ENCODE measurements at places on chromosomes 2 and 18.

GRCh38 chr2:72157871-72158771 is 10.5 kb upstream of the CYP26B1 start:
- no peak for DNase-seq

DNA sequence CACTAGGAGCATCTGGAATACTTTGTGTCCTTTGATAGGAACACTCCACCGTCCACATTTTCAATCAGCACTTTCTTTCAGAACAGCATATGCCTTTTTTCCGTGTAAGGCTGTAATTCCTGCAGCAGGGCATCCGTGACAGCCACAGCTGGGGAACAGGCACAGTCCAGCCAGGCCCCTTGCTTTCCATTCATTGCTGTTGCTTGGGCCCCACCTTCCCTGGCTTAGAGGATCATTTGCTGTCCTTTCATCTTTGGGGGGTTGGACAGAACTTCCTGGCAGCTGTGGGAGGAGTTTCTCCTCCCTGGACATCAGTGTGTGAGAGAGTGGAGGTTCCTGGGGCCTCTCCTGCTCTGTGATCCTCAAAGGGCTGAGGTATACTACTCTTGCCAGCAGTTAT is 49.7 kb upstream of the ITM2C start:
- no peak for DNase-seq

DNA sequence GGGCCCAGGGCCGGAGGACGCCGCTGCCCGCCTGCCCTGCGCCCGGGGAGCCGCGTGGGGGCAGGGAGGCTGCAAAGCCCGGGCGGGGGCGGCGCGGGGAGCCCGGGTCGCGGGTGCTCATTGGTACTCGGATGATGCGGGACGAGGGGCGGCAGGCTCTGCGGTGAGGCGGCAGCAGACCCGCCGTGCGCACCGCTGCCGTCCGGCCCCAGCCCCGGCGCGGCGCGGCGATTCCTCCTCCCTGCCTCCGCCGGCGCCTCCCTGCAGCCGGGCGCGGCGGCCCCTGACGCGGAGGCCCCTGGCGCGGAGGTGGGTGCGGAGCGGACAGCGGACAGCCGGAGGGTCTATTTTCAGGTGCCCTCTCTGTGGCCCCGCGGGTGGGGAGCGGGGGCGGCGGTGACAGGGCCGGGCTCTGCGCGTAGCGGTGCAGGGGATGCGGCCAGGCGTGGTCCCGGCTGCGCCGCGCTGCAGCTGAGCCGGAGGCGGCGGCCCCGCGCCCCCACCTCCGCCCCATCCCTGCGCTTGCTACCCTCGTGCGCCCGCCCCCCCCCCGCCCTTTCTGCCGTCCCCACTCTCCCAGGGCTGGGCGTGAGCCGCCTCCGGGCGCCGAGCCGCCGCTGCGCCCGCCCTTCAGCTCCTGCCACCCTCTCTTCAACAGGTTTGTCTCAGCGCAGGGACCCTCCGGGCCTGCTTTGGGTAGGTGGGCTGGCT is 640 bp downstream of the SPTBN1 start:
- DNase-seq, result peak; percentile 37

DNA sequence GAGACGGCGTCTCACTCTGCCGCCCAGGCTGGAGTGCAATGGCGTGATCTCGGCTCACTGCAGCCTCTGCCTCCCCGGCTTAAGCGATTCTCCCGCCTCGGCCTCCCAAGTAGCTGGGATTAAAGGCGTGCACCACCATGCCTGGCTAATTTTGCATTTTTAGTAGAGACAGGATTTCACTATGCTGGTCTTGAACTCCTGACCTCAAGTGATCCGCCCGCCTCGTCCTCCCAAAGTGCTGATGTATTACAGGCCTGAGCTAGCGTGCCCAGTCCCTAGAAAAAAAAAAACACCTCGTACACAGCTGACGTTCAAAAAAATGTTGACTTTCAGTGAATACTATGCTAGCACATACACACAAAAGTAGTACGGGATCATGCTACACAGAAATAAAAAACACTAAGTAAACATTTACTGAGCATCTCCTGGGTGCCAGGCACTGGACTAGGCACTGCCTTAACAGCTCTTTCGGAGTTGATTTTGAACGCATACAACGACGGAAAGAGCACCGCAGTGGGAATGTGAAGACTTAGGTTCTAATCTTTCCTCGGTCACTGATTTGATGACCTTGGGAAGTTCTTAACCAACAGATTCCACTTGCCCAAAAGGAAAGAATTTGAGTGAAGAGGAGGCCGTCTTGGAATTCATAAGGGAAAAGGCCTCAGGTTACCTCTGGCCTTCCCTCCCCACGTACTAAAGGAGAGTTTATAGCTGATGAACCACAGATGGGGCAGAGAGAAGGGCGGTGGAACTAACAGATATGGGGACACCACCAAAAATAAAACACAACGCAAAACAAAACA is 1.1 kb downstream of the DNAJC27 start:
- no peak for DNase-seq

GRCh38 chr2:96163415-96163767 is 18.2 kb upstream of the DUSP2 start:
- DNase-seq, result no peak

- no peak for DNase-seq
Observed at GRCh38 chr2:186533717-186534116, 47.7 kb downstream of the ZC3H15 start.

DNA sequence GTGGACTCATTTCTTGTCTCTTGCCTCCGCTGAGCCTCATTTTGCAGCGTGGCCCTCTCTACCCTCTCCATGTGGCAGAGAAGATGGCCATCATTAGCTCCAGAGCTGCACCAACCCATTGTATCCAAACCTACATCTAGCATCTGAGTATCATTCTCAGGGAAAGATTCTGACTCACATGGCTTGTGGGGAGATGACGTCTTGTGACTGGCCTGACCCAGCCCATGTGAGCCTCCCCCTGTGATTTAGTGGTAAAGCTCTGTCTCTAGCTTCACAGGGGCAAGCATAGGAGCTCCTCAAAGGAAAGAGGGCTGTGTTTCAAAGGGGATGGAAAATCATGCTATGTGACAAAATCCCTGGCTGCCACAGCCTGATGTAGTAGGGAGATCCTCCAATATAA is 87.4 kb upstream of the RBMS1 start:
- DNase-seq, result no peak

GRCh38 chr2:10269711-10270610 is 32.7 kb upstream of the HPCAL1 start:
- DNase-seq, result no peak

DNA sequence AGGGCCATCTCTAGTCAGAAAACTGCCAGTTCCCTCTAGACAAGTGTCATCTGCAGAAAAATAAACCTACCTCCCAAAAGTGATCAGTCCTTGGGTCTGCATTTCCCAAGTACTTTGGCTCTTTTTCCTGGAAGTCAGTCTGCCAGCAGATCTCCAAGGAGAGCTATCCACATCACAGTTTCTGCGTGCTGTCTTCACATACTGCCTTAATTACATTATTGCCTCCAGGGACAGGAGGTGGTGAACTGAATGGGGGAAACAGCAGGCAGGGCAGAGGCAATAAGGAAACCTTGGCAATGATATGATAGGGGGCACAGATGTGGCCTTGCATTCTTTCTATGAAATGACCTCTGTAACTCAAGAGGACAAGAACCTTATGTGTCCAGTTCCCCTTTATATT is 105.9 kb upstream of the SIX2 start:
- DNase-seq, result no peak

DNA sequence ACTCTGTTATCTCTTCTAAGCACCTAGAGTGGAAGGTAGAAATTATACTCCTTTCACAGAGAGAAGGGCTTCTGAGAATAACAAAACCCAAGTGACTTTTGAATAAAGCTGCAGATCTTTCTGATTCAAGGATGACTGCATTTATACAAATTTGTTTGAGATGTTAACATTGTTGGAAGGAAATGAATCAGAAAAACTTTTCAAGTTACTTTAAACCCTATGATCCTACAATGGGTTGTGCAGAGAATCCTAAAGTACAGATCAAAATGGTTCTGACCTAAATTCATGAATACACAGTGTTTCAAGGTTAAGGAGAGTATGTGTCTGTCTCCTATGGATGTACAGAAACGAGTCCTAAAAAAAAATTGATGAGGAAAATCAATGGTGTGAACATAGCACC is 1.8 kb downstream of the RFTN2 start:
- no peak for DNase-seq

GRCh38 chr2:119223521-119224390 is at the start of gene STEAP3:
Gene STEAP3, plus strand, starts transcription at chr2:119223834. Its CDS starts 7,179 bp downstream, at chr2:119231013.
- DNase-seq, result no peak

DNA sequence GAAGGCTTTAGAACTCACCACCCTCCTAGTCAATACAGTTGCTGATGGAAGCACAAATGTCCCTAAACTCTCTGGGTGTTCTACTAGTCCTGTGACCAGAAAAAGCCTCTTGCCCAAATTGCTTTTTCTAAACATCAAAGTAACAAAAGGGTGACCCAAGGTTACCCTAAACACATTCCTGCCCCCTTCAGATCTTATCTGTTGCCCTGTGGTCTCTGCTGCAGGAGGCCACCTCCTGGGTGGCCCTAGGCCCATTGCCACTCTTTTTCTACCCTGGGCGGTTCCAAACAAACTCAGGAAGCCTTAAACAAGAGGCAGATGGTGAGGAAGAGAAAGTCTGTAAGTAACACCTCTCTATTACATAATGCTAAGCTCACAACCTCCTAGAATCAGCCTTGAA is 3.3 kb downstream of the RNF152 start:
- DNase-seq, result no peak

DNA sequence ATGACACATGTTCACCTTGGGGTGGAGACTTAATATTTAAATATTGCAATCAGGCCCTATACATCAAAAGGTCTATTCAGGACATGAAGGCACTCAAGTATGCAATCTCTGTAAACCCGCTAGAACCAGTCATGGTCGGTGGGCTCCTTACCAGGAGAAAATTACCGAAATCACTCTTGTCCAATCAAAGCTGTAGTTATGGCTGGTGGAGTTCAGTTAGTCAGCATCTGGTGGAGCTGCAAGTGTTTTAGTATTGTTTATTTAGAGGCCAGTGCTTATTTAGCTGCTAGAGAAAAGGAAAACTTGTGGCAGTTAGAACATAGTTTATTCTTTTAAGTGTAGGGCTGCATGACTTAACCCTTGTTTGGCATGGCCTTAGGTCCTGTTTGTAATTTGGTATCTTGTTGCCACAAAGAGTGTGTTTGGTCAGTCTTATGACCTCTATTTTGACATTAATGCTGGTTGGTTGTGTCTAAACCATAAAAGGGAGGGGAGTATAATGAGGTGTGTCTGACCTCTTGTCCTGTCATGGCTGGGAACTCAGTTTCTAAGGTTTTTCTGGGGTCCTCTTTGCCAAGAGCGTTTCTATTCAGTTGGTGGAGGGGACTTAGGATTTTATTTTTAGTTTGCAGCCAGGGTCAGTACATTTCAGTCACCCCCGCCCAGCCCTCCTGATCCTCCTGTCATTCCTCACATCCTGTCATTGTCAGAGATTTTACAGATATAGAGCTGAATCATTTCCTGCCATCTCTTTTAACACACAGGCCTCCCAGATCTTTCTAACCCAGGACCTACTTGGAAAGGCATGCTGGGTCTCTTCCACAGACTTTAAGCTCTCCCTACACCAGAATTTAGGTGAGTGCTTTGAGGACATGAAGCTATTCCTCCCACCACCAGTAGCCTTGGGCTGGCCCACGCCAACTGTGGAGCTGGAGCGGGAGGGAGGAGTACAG is 108.1 kb downstream of the XRCC5 start:
- DNase-seq, result no peak

DNA sequence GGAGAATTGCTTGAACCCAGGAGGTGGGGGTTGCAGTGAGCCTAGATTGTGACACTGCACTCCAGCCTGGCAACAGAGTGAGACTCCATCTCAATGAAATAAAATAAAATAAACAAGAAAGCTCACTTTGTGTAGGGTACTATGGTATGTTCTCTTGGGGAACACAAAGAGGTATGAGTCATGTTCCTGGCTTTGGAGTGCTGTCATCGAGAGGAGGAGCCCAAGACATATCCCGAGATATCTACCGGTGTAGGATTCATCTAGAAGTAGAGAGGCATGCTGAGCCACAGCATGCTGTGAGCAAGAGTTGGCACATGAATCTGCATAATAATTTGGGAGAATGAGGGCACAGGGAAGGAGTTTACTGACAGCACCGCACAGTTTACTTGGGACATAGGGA is 244.9 kb upstream of the EPHA4 start:
- DNase-seq, result no peak

DNA sequence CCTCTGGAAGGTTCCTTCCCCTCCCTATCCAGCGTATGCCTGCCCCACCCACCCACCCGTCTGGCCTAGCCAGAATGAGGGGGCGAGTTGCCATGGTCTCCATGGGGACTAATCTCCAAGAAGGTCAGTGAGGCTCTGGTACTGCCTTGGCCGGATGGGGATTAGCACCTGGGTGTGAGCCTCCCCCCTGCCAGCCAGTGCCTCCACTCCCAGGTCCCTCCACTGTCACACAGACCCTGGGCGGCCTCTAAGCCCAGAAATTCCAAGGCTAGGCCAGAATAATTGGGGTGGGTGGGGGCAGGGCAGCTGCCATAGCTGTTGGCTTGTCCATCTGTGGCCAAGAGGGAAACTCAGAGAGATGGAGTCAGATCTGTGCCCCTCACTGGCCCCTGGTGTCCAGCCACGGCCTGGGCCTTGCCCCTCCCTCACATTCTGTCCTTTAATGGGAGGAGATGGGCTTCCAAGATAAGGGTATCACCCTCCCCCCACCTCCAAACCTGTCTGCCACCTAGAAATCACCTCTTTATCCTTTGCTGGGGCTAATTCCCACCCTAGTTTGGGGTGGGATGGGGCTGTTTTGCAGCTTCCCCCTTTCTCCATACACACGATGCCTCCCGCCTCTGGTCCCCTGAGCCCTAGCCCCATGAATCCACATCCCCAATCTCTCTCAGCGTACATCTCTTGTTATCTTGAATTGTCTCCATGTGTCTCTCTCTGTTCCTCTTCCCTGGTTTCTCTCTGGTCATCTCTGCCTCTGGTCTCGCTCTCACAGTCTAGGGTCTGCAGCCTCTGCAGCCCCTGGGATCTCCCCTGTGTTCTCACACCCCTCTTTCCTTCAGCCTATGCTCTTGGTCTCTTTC is 6.0 kb upstream of the CRYBA2 start:
- no peak for DNase-seq

DNA sequence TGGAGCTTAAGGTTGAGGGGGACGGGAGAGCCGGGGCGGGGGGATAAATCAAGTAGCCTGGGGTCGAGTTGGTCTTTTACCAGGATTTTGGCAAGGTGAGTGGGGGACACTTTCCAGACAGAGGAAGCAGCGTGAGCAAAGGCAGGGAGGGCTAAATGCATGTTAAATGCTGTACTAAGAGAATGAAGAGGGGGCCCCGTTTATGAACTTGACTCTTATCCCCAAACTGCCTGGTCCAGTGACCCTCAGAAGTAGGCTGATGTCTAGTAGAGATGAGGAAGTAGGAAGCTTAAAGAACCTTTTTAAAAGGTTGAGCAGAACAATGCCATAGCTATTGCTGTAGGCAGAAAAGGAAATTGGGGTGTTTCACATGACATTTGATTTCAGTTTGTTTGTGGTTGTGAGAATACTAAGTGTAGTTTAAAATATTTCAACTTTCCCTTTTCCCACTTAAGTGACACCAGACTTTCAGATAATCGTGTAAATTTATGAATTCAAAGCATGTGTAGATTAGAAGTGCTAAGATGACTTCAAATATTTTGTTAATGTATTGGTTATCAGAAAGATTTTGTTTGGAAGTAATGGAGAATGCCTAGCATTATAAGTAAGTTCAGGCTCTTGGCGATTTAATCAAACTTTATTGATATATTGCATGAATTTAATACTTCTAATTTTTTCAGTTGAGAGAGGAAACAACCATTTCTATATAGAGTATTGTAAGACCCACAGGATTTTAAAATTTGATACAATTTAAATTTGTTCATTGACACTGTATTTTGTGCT is 1.8 kb downstream of the REL start:
- DNase-seq, result no peak

- DNase-seq, result no peak
Observed at GRCh38 chr18:6558446-6559156, 143.9 kb upstream of the L3MBTL4 start.

- no peak for DNase-seq
Observed at GRCh38 chr18:65755616-65756015, 4.8 kb downstream of the CDH7 start.

Data from NCI-H446 (cell line).